CD4-positive, alpha-beta T cell treated with Interleukin-2 at 100 ng/mL for 4 hours (primary cell): ENCODE measurements at places on chromosomes 12 and 14.
A peak's percentile ranks its signal among the peaks of the same experiment; 100 is the strongest.

- DNase-seq, result no peak
Observed at GRCh38 chr12:49761677-49762467, 20.5 kb downstream of the TMBIM6 start.

GRCh38 chr12:74889073-74889472, 320.6 kb downstream of the KCNC2 start:
- DNase-seq, result no peak

GRCh38 chr14:95273001-95273978, 46.4 kb downstream of the CLMN start:
- DNase-seq, result no peak

DNA sequence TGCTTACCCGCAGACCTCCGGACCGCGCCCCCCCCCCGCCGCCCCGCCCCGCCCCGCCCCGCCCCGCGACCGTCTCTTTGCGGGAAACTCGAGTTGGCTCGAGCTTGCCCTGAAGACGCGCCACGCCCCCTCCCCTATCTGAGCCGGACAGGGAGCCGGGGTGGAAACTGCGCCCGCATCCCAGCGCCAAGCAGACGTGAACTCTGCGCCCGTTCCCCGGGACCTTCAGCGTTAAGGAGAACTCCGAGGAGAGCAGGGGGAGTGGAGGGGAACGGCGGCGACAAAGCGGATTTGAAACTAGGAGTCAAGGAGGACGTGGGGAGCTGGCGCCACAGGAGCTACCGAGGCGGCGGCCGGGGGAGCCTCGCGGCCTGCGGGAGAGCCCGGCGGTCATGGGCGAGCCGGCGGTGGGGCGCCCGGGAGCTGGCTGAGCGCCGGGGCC, at the start of gene KCNK13:
TSS of gene KCNK13 (plus strand) at position 310 of the 442 bp plus-strand sequence. CDS start 212 bp downstream, outside the sequence.
- no peak for DNase-seq

- no peak for DNase-seq
Observed at GRCh38 chr12:46388427-46389021, 16.0 kb upstream of the SLC38A2 start.

- DNase-seq, result no peak
Observed at GRCh38 chr14:104686624-104687517, 2.5 kb upstream of the INF2 start.

DNA sequence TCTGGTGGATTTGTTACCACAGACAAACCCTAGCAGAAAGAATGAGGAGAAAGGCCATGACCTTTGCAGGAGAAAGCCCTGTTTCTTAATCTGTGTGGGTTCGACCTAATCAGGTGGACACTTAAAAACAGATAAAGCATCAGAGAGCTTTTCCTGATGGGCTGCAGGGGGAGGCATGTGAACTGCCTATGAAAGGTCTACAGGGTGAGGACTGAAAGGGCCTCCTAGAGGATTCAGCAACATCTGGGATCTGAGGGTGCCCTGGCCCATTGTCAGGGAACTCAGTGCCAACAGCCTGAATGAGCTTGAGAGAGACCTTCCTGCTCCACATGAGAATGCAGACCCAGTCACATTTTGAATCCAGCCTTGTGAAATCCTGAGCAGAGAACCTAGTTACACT, 178.8 kb upstream of the DDHD1 start:
- DNase-seq, result no peak

DNA sequence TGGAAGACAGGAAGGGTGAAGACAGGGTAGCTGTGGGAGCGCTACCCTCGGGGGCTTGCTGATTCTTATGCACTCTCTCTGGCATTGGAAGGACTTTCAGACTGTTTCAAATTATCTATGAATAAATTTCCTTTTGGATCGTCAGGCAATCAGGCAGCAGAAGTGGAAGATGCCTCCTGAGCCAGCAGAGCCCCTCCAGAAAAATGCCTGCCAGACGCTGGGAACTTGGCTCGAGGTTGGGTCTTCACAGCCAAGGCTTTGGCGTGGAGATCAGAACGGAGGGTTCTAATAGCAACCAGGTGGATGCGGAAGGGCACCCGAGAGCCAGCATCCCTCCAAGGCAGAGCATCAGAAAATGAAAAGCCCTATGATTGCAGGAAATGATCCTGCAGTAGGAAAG, 119.2 kb upstream of the RFLNA start:
- DNase-seq, result no peak

DNA sequence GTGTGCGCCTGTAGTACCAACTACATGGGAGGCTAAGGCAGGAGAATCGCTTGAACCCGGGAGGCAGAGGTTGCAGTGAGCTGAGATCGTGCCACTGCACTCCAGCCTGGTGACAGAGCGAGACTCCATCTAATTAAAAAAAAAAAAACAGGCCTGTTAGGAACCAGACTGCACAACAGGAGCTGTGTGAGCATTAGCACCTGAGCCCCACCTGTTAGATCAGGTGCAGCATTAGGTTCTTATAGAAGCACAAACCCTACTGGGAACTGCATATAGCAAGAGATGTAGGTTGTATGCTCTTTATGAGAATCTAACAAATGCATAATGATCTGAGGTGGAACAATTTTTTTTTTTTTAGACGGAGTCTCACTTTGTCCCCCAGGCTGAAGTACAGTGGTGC, 8.6 kb downstream of the ATXN2 start:
- no peak for DNase-seq

- no peak for DNase-seq
Observed at GRCh38 chr12:6691473-6691872, 2.3 kb upstream of the ZNF384 start.

DNA sequence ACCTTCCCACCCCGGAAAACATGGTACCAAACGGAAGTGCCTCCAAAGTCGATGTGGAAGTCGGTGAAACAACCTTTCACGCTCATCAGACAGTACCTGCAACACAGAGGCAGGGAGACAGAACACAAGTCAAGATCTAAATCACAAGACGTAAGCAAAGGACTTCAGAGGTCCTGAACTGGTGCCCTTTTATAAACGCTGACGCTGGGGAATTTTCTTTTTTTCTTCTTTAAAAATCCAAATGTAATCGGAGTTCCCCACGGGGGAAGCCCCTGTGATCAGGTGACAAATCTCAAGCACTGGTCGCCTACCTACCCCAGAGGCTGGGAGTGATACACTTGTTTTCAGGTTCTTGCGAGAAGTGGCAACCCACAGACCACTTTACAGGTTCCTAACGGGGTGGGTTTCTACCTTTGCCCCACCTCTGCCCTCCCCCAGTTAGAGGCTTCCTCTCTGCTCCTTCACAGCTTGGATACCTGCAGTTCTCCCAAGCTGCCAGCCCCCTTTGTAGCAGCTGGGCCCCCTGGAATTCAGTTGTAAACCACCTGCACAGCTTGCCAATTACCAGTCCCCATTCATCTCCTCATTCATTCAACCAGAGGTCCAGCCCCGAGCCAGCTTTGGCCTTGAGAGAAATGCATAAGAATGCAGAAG, 46.2 kb downstream of the KDM2B start:
- DNase-seq, result peak; percentile 87

DNA sequence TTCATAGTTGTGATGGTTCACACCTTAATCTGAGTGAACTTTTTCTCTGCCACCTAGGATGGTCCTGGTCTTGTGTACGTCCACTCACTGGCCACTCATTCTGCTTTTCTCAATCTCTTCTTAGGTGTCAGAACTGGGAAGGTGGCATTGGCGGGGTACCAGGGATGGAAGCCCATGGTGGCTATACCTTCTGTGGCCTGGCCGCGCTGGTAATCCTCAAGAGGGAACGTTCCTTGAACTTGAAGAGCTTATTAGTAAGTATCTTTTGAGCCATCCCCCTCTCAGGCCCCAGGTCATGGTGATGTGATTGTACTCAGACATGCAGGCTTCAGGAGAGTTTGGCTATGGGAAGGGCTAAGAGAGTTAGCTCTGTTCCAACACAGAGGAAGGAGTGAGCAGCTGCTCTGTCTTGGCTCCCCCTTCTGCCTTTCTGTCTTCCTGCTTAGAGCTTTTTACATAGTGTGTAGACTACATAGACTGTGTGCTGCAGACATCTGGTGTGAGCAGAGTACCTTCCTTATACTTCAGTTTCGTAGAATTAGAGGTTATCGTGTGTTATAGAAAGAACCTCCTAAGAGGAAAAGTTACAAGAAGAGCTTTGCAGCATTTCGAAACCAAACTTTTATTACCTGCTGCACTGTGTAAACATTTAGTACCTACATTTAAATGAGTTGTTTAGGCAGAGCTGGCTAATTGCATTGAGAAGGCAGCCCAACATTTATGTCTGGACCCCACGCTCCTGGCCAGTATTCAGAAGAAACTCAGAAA, 54.2 kb downstream of the FNTB start:
- DNase-seq, result no peak

DNA sequence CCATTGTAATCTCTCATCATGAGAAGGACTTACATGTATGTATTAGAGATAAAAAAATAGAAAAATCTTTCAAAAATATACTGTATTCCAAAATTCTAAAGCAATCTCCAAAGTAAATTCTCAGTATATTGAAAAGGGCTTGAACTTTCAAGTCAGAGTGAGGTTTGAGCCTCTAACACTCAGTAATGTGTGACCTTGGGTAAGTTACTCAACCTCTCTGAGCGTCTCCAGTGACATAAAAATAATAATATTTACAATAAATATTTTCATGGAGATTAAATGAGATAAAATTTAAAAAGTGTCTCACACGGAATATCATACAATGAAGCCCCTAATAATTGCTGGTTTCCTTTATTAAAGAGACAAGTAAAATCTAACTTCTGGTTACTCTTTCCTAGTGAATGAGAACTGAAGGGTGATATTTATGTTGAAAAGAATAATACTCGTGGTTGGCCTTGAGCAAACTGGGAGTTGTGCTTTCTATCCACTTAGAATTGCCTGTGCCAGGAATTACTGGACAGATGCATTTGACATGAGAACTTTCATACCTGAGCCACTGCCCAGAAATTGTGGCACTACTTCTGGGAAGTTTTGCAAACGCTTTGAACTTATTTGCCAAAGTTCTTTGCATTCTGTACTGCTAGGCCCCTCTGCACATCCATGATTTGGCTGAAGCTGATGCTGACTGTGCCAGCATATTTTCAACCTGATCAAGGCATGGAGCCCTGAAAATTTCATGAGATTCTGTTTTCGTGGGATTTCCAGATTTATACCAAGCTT, 933.7 kb downstream of the GALC start:
- DNase-seq, result no peak

DNA sequence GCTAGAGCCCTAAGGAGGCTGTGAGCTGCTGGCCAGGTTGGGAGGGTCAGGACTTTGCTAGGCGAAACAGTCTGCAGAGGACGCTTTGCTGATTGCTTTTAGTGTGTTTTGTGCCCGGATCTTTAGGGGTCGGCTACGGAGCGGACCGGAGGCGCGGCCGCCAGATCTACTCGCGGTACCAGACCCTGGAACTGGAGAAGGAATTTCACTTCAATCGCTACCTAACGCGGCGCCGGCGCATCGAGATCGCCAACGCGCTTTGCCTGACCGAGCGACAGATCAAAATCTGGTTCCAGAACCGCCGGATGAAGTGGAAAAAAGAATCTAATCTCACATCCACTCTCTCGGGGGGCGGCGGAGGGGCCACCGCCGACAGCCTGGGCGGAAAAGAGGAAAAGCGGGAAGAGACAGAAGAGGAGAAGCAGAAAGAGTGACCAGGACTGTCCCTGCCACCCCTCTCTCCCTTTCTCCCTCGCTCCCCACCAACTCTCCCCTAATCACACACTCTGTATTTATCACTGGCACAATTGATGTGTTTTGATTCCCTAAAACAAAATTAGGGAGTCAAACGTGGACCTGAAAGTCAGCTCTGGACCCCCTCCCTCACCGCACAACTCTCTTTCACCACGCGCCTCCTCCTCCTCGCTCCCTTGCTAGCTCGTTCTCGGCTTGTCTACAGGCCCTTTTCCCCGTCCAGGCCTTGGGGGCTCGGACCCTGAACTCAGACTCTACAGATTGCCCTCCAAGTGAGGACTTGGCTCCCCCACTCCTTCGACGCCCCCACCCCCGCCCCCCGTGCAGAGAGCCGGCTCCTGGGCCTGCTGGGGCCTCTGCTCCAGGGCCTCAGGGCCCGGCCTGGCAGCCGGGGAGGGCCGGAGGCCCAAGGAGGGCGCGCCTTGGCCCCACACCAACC, 1.5 kb downstream of the HOXC6 start:
- DNase-seq, result no peak

- no peak for DNase-seq
Observed at GRCh38 chr14:91464615-91465205, 45.4 kb downstream of the PPP4R3A start.

DNA sequence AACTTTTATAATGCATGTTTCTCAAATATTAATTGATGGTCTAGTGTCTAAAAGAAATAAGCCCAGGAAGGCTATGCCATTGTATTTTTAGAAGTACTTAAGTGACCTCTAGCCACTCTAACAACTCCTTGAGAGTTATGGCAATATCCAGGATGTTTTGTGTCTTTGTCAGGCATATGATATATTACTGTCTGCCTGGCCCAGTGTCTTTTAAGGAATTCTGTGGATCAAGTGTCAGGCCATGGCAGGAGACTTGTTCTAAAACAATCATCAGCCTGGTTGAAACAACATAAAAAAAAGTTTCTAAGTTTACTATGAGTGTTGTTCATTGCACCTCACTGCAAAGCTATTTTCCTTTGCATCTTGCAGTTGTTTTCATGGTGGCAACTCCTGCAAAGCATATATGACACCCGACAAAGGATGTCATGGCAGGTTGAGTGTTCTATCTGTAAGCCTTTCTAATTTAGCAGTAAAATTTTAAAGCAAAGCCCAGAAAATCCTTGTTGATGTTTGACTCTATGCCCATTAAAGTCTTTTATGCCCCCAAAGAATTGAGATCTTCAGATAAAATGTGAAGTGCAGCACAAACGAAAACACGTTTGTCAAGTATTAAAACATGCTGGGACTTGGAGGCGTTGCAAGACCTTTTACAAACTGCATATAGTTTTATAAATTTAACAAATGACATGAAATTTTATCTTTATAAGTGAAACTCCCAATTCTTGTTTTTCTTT, 89.5 kb upstream of the SLC38A2 start:
- DNase-seq, result no peak

- no peak for DNase-seq
Observed at GRCh38 chr12:116604178-116604895, 45.2 kb downstream of the MAP1LC3B2 start.

GRCh38 chr14:100839681-100840111, 13.8 kb downstream of the MEG3 start:
- no peak for DNase-seq

- no peak for DNase-seq
Observed at GRCh38 chr12:52444647-52445595, 7.0 kb downstream of the KRT6B start.

GRCh38 chr14:96624661-96625425, 122.7 kb downstream of the PAPOLA start:
- no peak for DNase-seq
